ENCODE measurements at places on chromosomes 7 and 10.

DNA sequence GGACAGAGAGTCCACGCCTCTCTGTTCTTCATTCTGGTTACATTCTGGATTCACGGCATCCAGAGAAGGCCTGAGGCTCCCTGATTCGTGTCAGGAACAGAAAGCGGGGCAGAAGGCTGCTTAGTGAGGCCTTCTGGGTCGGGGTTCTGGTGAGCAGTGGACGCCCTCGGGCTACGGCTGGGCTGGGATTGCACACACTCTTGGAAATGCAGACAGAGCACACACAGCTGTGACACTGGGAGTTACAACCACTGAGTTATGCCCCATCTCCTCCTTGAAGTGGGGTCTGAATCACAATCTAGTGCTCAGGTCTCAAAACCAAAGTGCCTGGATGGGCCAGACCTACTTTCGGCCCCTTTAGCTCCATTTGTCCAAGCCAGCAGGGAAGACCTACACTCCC lies 156.9 kb upstream of the GDF10 start:
- DNase-seq = no peak

GRCh38 chr7:4237296-4238235 lies 444.5 kb upstream of the FOXK1 start:
- DNase-seq = no peak

- DNase-seq = no peak
Measured at GRCh38 chr7:31935124-31936054, 134.8 kb downstream of the PDE1C start.

DNA sequence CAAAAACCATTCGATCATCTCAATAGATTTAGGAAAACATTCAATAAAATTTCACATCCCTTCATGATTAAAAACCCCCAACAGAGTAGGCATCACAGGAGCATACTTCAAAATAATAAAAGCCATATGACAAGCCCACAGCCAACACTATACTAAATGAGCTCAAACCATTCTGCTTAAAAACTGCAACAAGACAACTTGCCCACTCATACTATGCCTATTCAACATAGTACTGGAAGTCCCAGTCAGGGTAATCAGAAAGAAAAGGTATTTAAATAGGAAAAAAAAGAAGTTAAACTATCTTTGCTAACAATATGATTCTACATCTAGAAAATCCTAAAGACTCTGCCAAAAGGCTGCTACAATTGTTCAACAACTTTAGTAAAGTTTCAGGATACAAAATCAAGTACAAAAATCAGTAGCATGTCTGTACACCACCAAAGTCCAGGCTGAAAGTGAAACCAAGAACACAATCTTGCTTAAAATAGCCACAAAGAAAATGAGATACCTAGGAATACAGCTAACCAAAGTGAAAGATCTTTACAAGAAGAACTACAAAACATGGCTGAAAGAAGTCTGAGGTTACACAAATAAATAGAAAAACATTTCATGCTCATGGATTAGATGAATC lies 882.6 kb downstream of the GRM8 start:
- no peak for DNase-seq

GRCh38 chr10:74432841-74433594 lies 282.0 kb downstream of the ADK start:
- peak; percentile 72 for DNase-seq

GRCh38 chr10:132710746-132711612 lies 75.0 kb downstream of the NKX6-2 start:
- DNase-seq = no peak

- no peak for DNase-seq
Measured at GRCh38 chr7:110645060-110645459, 445.9 kb upstream of the LRRN3 start.

DNA sequence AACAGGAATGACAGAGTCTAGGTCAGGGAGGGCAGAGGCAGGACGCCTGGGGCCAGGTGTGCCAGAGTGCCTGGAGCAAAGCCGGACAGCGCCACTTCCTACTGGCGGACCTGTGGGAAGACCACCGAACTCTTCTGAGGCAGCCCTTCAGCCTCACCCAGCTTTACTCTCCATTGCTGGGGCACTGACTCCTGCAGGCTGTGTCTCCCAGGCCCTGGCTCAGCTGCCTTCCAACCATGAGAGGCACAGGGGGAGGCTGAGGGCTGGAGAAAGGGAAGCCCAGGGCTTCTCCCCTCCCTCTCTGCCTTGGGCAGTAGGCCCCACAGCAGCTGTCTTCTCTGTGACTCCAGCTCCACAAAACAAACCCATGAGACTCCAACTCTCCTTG lies 139.6 kb upstream of the UNC5B start:
- no peak for DNase-seq

- DNase-seq = peak; percentile 51
Measured at GRCh38 chr7:151017953-151018420, 6.3 kb downstream of the ATG9B start.

DNA sequence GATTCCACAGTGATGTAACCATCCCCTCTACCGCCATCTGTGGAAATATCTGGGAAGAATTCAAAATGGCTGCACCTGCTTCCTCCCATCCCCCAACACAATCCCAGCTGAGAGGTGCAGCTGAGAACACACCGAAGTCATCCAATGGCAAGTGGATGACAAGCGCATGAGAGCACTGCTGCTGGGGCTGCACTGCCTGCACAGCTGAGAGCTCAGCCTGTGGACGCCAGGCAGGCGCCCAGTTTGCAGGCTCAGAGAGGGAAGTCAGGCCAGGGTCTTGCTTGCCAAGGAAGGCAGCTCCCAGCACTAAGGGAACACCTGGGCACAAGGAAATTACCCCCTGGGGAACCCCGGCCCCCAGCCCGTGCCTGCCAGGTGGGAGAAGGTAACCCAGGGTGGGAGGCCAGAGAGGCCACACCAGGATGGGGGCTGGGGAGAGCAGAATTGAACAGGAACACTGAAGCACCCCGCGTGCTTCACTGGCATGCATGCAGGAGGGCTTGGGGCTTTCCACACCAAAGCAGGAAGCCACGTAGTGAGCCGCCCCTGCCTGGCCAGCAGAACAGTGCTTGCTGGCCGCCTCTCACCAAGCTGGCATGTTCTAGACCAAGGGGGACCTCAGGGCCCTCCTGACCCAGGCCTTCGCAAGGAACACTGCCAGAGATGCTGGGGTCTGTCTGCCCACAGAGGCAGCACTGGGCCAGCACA lies 46.2 kb downstream of the FAM53B start:
- DNase-seq = no peak

DNA sequence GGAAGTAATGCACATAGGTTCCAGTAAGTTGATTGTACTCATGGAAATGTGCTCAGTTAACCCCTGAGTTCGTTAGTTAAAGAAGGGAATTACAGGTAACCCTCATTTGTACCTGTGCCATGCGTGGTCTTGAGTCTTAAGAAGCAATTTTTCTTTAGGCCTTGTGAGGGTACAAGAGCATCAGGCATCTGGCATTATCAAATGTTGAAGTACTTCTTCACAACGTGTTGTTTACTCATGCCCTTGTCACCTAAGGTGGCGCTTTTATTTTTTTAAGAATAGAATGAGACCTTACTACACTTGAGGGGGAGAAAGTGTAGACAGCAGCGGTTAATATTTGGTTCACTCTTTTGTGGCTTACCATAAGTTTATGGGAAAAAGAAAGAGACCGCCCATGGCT lies 167.1 kb downstream of the VTI1A start:
- no peak for DNase-seq

DNA sequence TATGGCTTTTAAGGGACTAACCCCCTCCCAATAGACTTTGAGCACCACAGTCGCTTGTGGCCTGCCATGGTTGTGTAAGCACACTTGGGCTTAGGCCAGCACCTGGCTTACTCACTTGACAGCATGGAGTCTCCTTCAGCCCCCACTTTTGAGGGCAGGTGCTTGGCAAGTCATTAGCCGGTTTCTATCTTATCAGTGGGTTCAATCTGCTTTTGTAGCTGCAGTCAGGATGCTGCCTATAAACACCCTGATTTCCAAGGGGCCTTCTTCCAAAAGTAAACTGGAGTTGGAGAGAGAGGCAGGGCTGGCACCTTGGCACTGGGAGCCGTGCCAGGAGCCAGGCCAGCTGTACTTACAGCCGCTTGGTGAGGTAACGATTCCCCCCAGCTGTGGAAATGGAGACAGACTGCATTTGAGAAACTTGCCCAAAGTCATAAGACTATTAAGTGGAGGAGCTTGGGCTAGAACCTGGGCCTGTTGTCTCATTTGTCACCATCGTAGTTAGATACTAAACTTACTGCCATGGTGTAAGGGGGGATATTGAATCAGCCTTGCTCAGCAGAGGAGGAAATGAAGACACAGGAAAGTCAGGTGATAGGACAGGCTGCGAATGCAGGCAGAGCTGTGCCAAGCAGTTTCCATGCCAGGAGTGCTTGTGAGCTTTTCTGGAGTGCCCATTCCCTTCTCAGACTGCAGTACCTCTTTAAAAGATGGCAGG lies 92.2 kb upstream of the EFCAB10 start:
- no peak for DNase-seq

DNA sequence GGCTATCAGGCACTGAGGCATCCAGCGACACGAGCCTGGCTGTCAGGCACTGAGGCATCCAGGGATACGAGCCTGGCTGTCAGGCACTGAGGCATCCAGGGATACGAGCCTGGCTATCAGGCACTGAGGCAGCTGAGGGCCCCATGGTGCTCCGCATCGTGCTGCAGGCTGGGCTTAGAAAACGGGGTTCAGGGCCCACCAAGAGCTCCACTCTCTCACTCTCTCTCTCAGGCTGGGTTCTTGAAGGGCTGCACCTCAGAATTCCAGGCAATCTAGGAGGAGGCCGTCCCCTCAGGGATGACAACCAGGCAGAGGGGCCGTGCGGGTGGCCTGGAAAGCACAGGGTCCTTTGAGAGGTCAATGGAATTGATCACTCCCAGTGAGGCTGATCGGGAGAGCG lies 69.0 kb downstream of the CFAP46 start:
- no peak for DNase-seq

DNA sequence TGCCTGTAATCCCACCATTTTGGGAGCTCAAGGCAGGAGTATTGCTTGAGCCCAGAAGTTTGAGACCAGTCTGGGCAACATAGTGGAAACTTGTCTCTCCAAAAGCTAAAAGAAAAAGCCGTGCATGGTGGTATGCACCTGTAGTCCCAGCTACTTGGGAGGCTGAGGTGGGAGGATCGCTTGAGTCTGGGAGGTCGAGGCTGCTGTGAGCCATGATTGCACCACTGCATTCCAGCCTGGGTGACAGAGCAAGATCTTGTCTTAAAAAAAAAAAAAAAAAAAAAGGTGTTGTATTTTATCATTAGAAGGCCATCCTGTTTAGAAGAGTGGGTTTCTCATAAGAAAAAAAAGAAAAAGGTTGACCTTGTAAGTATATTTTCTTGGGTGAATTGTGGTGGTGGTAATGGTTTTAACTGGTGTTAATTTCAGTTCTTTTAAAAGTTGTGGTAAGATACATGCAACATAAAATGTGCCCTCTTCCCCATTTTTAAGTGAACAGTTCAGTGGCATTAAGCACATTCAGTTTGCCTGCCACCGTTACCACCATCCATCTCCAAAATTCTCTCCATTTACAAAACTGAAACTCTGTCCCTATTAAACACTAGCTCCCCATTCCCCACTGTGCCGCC lies 34.7 kb downstream of the GRIFIN start:
- no peak for DNase-seq

- DNase-seq = no peak
Measured at GRCh38 chr10:87053111-87053510, 33.0 kb downstream of the FAM25A start.
